ENCODE measurements at places on chromosomes 7 and 10.
A peak's percentile ranks its signal among the peaks of the same experiment; 100 is the strongest.

- no peak for DNase-seq
Observed at GRCh38 chr10:52129410-52130178, 184.5 kb upstream of the DKK1 start.

GRCh38 chr10:31599626-31600504, 280.8 kb downstream of the ZEB1 start:
- DNase-seq, result no peak

- DNase-seq, result no peak
Observed at GRCh38 chr7:22372863-22373262, 15.9 kb upstream of the RAPGEF5 start.

DNA sequence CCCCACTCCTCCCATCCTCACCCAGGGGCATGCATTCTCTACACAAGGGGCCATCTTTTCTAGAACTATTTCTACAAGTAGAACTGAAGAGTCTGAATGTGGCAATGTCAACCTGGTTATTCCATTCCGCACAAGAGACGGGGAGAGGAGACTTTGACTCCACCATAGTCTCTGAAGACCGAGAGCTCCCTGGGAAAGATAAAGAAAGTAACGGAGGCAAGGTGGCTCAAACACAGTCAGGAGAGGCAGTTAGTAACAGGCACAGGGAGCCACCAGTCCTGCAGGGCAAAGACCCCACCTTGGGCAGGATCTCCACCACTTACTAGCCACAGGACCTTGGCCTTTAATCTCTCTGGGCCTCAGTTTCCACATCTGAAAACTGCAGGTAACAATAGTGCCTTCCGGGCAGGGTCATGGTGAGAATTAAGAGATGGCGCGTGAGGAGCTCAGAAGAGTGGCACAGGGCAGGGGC, 100.3 kb downstream of the TNS3 start:
- DNase-seq, result no peak

- DNase-seq, result no peak
Observed at GRCh38 chr7:51727441-51727840, 410.8 kb upstream of the COBL start.

- no peak for DNase-seq
Observed at GRCh38 chr7:40800771-40801170, 666.0 kb downstream of the SUGCT start.

DNA sequence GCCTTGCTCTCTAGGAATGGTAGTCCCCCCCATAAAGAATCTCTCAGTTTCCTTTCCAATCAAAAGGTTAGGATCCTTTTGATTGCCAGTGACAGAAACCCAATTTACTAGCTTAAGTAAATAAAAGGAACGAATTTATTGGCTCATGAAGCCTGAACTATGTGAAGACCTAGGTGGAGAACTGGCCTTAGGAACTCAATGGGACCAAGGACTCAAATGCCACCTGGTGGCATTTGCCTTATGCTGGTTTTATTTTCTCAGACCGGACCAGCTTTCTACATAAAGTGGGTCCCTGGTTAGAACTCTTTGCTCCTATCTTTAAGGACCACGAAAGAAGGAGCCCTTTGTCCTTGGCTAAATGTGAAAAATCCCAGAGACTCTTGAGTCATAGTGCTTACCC, 25.4 kb downstream of the CFTR start:
- no peak for DNase-seq

GRCh38 chr10:100788002-100788903, 42.9 kb downstream of the PAX2 start:
- DNase-seq, result no peak

DNA sequence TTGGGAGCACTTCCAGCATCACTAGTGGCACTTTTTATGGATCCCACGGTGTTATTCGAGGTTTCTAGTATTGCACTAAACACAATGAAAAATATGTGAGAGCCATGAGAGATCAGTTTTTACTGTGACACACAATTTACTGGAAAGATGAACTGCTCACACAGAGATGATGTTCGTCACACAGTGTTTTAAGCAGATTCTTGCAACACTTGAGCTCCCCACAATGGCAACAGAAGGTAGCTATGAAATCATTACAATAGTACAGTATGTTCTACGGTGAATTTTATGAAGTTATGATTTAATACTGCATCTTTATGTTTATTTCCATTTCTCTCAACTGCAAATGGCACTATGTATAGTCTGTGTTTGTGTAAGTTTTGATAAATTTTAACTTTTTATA, 27.4 kb upstream of the ENTPD1 start:
- no peak for DNase-seq

DNA sequence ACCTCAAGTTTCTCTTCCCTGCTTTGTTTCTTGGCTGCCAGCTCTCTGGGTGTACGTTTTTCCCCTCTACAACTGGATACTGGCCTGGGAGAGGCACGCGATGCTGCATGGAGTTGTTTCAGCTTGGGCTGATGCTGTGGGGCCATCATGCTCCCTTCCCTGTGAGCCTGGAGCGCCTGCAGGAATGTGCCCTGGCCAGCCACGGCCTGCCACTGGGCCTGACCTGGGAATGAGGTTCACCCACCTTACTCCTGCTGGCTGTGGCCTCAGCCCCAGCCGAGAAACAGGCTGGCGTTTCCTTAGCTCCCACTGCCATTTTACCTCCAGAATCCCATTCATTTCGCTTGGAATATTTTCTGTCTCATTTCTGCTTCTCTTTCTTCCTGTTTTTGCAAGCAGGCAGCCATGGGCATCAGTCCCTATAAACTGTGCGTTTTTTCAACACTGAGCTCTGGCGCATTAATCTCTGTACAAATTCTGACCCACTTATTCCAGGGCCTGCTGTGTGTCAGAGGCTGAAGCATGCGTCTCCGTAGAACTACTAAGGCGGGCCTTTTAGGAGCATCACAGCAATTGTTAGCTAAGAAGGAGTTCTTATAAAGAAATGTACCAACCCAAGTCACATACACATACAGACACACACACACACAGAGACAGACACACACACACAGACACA, 57.9 kb downstream of the GATA3 start:
- no peak for DNase-seq

- DNase-seq, result no peak
Observed at GRCh38 chr7:71793251-71793650, 618.9 kb downstream of the CALN1 start.

- no peak for DNase-seq
Observed at GRCh38 chr7:89887489-89887888, 266.8 kb upstream of the STEAP1 start.

- DNase-seq, result no peak
Observed at GRCh38 chr10:36788152-36788551, 337.2 kb upstream of the ANKRD30A start.

- no peak for DNase-seq
Observed at GRCh38 chr10:68271196-68271882, 39.4 kb upstream of the ATOH7 start.

GRCh38 chr10:31124852-31125251, 93.2 kb upstream of the ZNF438 start:
- DNase-seq, result no peak

- no peak for DNase-seq
Observed at GRCh38 chr7:158387546-158387891, 200.1 kb downstream of the PTPRN2 start.

DNA sequence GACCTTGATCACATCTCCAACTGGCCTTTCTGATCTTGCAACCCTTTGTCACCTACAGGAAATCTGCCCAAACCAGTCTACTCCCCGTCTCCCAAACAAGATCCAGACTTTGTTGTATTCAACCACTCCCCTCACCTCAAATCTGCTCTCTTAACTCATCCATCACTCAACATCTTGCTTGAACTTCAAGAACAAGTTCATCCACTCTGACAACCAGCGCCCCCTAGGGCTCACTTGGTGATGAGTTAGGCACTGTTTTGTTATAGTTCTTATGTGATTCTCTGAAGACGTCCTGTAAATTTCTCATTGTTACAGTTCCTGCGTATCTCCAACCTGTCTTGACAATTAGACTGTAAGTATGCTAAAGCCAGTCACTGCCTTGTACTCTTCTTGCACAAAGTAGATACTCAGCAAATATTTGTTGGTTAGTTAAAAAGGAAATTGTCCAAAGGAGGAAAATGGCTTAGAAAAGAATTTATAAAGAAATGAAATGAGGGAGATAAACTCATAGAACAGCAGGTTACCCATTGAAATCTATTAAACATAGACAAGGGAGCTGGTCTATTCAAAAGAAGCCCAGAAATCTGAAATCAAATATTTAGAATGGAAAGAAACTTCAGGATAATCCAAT, 5.3 kb downstream of the FRMD4A start:
- DNase-seq, result peak; percentile 15

GRCh38 chr10:118966076-118966849, 63.3 kb upstream of the NANOS1 start:
- DNase-seq, result no peak

DNA sequence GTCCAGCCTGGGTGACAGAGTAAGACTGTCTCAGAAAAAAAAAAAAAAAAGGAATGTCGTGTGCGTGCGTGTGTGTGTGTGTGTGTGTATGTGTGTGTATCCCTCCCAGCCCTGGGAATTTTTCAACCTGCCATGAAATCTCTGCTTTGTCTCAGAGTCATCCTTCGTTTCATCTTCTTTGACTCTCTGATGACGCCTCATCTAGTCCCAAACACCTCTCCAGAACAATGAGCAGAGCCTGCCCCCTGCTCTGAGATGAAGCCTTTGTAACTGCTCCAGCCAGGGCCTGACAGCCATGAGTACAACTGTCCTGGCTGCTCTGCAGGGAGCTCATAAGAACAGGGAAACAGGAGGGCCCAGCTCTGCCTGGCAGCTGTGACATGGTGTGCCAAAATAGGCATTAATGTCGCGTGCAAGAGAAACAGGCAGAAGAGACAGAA, 149.5 kb downstream of the FAM107B start:
- DNase-seq, result peak; percentile 16

DNA sequence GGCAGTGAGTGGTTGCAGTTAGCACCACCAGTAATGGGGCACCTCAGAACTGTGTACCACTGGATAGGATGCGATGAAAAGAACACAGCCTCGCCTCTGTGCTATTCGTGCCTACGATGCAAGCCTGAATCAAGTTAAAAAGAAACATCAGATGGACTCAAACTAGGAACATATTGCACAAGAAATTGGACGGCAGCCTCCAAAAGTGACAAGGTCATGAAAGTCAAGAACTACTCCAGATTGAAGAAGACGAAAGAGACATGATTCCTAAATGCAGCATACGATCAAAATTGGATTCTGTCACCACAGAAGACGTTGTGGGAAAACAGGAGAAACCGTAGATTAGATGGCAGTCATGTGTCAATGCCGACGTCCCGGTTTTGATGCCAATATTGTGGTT, 648.1 kb upstream of the FOXK1 start:
- no peak for DNase-seq

DNA sequence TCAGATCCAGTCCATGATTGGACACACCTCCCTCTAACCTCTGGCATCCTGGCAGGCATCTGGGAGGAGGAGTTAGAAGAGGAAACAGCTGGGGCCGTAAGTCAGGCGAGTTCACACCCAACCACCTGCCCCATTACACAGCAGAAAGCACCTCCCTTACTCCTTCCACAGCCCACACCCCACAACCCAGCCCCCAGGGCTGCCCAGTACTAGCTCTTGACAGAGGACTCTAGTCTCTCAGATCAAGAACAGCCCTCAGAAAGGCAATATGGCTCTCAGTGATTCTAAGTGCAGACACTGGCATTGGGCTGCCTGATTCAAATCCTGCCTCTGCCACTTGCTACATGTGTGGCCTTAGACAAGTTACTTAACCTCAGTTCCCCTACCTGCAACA, 34.1 kb downstream of the KCNMA1 start:
- DNase-seq, result no peak

- no peak for DNase-seq
Observed at GRCh38 chr7:82443036-82443546, 486 bp downstream of the CACNA2D1 start.

- DNase-seq, result no peak
Observed at GRCh38 chr10:59104186-59104585, 72.3 kb upstream of the PHYHIPL start.

- DNase-seq, result no peak
Observed at GRCh38 chr10:122577311-122577885, 16.8 kb downstream of the DMBT1 start.

DNA sequence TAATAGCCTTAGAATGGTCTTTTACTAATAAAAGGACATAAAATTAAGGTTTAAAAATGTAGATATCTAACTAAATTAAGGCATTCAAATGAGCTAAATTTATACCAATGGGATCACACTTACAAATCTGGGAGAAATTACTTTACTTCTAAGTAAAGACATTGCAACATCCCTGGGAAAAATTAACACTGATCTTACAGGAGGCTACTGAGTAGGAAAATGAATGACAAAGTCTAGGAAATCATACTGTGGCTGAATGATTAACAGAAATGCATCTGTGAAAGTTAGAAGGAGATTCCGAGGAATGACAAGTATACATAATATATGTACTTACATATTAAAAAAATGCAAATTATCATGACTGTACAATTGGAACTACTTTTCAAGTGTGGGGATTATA, 38.3 kb downstream of the CACNA2D1 start:
- no peak for DNase-seq

GRCh38 chr7:133354546-133355324, 101.9 kb downstream of the EXOC4 start:
- no peak for DNase-seq

- no peak for DNase-seq
Observed at GRCh38 chr7:101678658-101679057, 49.6 kb upstream of the MYL10 start.

DNA sequence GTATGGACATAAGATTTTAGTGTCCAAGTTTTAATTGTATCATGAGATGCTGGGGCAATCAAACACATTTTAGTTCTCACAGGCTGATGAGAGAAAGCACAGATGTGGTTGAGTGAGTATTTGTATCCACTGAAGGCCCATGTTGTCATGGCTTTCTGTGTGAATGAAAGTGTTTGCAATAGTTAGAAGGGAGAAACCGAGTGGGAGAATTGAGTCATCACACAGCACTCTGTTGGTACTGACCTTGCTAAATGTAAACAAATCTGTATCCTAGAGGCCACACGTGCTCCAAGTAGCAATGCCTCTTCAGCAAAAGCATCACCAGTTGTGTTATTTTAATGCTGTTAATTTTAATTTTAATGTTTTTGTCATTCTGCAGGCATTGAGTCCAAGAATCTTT, 121.2 kb downstream of the EMX2 start:
- no peak for DNase-seq

GRCh38 chr10:29751240-29751639, 116.5 kb upstream of the SVIL start:
- DNase-seq, result no peak

DNA sequence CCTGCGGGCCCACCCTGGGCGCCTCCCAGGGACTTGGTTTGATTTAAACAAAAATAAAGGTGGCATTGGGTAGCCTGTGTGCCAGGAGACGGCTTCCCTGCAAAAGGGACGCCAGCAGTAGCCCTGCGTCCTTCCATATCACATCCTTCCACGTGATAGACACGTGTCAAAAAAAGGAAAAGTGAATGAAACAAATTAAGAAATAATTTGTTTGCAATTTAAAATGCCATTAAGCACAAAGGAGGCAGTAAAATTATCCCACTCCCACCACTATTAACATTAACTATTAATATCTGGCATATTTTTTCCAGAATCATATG, 7.6 kb downstream of the TACR2 start:
- no peak for DNase-seq

DNA sequence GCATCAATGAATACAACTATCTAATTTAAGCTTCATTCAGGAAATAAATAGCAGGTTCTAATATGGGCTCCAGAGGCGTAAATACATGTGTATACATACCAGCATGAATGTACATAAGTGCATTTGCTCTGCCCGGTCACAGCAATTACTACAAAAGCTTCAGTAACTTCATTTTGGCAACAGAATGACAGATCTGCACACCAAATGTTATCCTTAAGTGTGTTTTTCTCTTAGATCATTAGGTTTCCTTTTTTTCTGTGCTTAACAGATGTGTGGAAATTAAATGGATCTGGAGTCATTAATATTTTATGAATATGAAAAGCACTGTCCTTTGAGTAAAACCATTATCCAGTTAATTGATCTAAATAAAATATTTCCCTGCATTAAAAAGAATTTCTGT, 159.0 kb upstream of the MEOX2 start:
- DNase-seq, result no peak
